ENCODE measurements at places on chromosomes 7 and 10.

DNA sequence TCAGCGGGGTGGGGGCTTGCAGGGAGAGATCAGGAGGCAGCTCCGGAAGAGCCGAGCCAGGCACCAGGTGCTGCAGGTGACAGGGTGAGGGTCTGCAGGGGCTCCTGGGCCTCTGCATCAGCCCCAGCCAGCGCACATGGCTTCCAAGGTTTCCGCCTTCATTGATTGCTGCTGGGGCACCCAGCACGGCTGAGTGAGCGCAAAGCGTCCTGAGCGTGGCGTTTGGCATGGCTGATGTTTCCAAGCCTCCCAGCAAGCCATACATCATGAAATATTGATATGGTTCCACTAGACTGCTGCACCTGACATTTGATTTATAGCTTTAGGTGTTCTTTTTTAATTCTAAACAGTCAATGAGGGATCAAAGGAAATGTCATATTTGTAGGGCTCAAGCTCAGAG, 259.0 kb downstream of the WDR37 start:
- DNase-seq, result no peak

DNA sequence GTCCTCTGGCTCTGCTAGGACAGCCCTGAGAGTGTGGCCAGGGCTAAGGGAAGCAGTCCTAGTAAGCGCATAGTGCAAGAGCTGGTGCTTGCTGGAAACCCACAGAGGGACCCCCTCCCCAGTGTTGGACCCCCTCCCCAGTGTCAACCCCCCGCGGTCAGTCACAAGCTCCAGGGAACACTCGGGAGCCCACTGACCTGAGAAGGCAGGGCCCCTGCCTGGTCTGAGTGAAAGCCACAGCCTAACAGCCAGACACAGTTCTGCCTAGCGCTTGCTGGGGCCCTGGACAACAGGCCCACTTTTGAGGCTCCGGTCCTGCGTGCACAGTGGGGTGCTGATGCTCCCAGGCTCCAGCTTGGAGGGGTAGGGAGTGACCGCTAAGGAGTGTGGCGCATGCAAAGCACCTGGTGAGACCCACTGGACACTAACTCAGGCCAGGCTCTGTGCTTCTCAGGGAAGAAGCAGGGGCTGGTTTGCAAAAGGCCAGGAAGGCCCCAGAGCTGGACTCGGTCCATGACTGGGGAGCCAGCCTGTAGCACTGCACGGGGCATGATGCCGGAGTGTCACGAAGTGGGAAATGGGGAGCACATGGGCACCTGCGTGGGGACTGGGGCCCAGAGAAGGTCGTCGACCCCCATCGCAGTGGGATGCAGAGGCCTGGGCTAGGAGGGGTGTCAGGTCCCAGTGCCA, 175.8 kb upstream of the PPP2R2D start:
- no peak for DNase-seq

DNA sequence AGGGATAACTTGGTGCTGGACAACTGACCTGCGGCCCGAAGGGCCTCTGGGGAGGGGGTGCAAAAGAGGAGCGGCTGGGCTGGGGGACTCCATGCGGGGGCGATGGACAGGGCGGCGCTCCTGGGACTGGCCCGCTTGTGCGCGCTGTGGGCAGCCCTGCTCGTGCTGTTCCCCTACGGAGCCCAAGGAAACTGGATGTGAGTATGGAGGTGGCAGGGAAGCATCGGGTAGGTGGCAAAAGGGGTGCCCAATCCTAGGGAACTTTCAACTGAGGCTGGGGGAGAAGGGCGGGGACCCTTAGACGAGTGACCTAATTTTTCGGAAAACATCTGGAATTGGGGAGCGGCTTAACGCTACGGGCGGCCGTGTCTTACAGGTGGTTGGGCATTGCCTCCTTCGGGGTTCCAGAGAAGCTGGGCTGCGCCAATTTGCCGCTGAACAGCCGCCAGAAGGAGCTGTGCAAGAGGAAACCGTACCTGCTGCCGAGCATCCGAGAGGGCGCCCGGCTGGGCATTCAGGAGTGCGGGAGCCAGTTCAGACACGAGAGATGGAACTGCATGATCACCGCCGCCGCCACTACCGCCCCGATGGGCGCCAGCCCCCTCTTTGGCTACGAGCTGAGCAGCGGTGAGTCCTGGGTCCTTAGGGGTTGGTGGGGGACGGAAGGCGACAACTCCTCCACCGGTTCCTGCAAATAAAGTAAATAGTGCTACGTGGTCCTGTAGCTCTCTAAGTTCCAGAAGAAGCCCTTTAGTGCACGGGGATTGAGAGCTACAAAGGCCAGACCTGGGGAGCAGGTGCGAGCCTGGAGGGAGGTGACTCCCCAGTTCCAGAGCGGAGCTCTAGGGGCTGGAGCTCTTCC, 622 bp downstream of the WNT16 start:
- no peak for DNase-seq

GRCh38 chr7:134910968-134911367, 75.3 kb upstream of the AGBL3 start:
- no peak for DNase-seq

DNA sequence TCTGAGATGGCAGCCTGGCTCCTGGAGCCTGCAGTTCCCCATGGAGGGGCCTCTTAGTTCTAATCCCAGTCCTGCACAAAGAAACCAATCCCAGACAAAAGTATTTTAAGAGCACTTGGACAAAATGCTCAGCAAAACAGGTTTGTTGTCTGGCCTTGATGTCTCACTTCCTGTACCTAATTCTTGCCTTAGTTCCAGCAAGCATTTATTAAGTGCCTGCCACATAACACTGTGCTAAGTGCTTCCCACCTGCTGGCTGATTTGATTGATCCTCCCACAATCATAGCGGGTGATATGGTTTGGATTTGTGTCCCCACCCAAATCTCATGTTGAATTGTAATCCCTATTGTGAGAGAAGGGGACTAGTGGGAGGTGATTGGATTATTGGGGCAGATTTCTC, 65.7 kb upstream of the HABP2 start:
- DNase-seq, result no peak

GRCh38 chr7:12158334-12159060, 52.6 kb upstream of the TMEM106B start:
- no peak for DNase-seq

- no peak for DNase-seq
Measured at GRCh38 chr10:21315645-21316220, 209.7 kb downstream of the SKIDA1 start.

GRCh38 chr10:101778151-101778780, 2.4 kb upstream of the FGF8 start:
- DNase-seq, result no peak

- DNase-seq, result no peak
Measured at GRCh38 chr10:23892296-23892695, 316.6 kb upstream of the KIAA1217 start.

GRCh38 chr10:68560186-68560942, at the start of gene TET1:
Gene TET1 (plus strand): TSS chr10:68560337. CDS start chr10:68572339, 12,002 bp downstream.
- DNase-seq, result no peak

DNA sequence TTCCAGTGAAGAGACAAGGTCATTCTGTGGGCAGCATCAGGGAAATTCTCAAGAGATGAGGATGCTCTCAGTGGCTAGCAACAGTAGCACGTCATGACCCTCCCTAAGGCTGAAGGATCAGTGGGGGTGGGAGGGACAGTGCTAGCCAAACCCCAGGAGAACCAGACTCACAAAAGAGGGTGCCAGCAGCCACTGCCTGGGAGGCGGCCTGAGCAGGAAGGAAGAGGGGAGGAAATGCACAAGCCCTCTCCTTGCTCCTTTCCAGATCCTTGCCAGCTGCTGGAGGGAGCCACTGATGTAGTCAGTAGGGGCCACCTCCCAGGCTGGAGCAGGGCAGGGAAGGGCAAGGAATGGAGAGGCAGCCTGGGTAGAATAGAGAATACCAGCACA, 302.7 kb downstream of the RPS24 start:
- DNase-seq, result no peak

- no peak for DNase-seq
Measured at GRCh38 chr10:29131952-29132547, 156.8 kb upstream of the LYZL1 start.

DNA sequence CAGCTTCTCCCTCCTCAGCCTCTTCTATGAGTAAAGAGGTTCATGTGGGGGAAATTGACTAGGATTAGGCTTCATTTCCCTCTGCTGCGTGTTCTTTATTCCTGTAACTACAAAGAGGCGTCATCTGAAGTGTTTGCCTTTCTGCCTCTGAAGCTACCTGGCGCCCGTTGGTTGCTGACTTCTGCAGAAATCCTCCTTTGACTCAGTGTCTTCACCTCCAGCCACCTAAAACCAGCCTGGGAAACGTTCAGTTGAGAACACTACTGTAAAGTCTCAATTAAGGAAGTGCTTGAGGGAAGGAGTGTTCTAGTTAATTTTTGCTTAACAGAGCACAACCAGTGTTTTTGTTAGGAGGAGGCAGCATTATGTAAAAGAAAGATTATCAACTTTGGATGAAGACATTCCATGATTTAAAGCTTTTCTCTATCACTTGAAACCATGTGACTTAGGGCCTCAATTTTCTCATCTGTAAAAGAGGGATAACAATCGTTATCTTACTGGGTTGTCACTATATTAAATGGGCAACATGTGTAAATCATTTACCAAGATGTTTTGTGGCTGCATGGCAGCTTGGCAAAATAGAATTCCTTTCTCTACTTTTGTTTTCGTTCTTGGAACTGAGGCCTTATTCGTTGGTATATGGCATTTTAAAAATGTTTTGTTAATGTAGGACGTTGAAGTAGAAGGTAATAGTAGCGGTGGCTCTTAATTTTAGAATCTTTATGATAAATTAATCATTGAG, 642.9 kb downstream of the SDK1 start:
- no peak for DNase-seq

- no peak for DNase-seq
Measured at GRCh38 chr7:134339475-134339874, 22.7 kb upstream of the SLC35B4 start.

DNA sequence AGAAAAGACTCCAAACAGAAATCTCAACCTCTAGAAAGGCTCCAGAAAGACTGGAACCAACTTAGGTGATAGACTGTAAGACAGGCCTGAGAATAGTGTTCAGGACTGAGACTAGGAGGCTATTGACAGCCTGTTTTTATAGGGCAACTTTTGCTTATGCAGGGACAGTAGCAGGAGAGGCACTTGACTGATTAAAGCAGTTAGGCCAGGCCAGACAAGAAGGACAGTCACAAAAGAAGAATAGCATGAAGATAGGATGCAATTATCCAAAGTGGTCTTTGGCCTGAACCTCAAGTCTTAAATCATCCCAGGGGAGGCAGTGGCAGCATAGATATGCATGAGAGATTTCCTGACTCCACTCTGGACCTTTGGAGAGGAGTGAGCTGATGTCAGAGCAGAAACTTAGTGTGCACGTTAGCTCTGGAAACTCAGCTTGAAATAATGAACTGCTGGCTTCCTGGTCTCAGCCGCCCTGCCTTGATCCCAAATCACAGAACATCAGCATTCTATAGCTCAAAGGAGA, 290.6 kb downstream of the SORCS3 start:
- DNase-seq, result no peak

GRCh38 chr7:114598946-114599345, 184.3 kb downstream of the FOXP2 start:
- no peak for DNase-seq

- no peak for DNase-seq
Measured at GRCh38 chr10:35262436-35262835, 73.9 kb upstream of the CCNY start.

GRCh38 chr7:76509931-76510877, at the start of gene UPK3B:
Gene UPK3B (plus strand): TSS chr7:76510552. CDS start chr7:76510653, 101 bp downstream.
- no peak for DNase-seq

GRCh38 chr7:85719981-85720953, 533.4 kb upstream of the SEMA3D start:
- no peak for DNase-seq

- DNase-seq, result no peak
Measured at GRCh38 chr10:120715171-120715570, 136.0 kb upstream of the WDR11 start.

GRCh38 chr10:47027108-47027783, 116.0 kb downstream of the PTPN20 start:
- DNase-seq, result no peak

DNA sequence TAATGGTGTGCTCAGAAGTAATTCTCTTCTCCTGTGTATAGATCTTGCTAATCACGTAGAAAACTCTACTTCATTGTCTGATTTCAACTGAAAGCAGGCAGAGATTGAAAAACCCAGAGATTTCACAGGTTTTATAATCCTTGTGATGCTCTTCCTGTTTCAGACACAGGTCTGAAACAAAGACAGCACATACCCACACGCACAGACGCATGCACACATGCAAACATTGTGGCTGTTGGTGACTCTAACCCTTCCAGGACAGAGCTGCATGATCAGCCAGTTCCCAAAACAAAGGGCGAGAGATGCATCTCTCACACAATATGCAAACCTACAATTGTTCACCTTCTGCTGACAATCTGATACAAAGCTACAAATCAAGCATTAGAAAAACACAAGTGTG, 11.1 kb upstream of the TFEC start:
- DNase-seq, result no peak

- no peak for DNase-seq
Measured at GRCh38 chr7:131921016-131921415, 364.6 kb upstream of the PODXL start.

DNA sequence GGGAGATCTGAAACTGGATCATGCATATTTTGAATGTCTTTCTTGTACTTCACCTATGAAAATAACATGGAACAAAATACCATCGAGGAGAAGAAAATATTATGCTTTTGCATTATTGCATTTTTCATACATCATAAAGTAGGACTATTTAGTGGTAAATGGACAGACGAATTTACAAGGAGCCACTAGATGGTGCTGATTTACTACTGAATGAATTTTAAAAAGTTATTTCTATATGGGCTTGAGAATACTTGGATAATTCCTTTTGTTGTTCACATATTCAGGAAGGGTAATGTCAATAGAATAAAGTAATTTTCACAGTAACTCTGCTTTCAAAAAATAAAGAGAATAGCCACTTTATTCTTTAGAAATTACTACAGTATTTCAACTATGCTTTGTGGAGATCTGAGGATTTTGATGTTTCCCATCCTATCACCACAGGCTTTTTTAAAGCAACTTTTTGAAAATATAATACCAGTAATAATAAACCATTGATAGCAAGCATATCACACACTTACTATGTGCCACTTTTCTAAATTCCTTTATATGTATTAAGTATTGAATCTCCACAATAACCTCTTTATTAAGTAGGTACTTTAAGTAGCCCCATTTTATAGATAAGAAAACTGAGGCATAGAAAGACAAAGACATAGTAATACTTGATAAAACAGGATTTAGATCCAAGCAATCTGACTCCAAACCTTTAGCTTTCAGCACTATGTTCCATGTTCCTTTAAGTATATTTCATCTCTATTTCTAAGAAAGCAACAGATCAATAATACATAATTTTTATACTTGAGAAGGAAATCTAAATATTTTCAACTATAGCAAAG, 38.6 kb downstream of the NEBL start:
- no peak for DNase-seq

DNA sequence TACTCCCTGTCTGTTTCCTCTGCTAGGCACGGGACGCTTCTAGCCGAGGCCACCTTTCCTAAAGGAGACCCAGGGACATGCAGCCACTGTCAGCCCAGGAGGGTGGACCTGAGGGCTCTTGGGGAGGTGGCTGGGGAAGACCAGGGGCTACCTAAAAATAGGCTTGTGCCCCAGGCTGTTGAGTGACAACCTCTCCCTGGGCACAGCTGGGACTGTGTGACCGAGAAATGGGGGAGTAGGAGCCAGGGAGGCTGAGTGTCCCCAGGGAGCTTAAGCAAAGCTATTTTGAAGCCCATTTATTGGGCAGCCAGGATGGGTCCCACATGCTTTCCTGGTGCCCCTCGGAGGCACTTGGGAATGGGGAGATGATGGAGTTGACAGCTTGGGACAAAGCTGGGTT, 63.8 kb downstream of the CALML3 start:
- DNase-seq, result no peak
